T-helper 1 cell treated with Interleukin-12 subunit alpha and Interleukin-12 subunit beta and Interleukin-4 antibody, amounts not matched to agents 30 ng/mL and 1 ng/mL, for 36 hours (primary cell): ENCODE measurements at places on chromosomes 2 and 18. TPM values are rescaled to one million over a fixed set of nuclear protein-coding genes. Genes with fewer than 3 reads are reported as not detected.

TEX44 gene
- not detected in 2 replicates for total RNA-seq

POTEI gene
- not detected in 2 replicates for total RNA-seq

HOXD8 gene
- total RNA-seq, result not detected in 2 replicates

FBLN7 gene
- total RNA-seq, result 14.3 and 14.7 TPM in 2 replicates

AKAIN1 gene
- total RNA-seq, result not detected in 2 replicates

FOXI3 gene
- total RNA-seq, result not detected in 2 replicates

IL1R1 gene
- 0.22 and 0.39 TPM in 2 replicates for total RNA-seq

UGT1A3 gene
- not detected in 2 replicates for total RNA-seq

GPATCH11 gene
- total RNA-seq, result 8.9 and 12.0 TPM in 2 replicates

ABCG5 gene
- total RNA-seq, result not detected in 2 replicates

NOL4 gene
- not detected in 2 replicates for total RNA-seq

PROKR1 gene
- total RNA-seq, result 0.05 TPM in 1 of 2 replicates, not detected in the other

DUSP19 gene
- 0.73 and 0.93 TPM in 2 replicates for total RNA-seq

ANKRD30B gene
- total RNA-seq, result not detected in 2 replicates

RGPD3 gene
- total RNA-seq, result 0.32 and 0.37 TPM in 2 replicates

MGAT4A gene
- total RNA-seq, result 120 and 122 TPM in 2 replicates

DYNAP gene
- not detected in 2 replicates for total RNA-seq

OSGEPL1 gene
- 8.3 and 8.5 TPM in 2 replicates for total RNA-seq

TET3 gene
- 16.8 and 18.3 TPM in 2 replicates for total RNA-seq

FBXO48 gene
- total RNA-seq, result 2.4 and 2.5 TPM in 2 replicates

TMEM247 gene
- not detected in 2 replicates for total RNA-seq

TMEM87B gene
- total RNA-seq, result 15.7 and 20.7 TPM in 2 replicates

SLC4A5 gene
- 2.6 and 3.7 TPM in 2 replicates for total RNA-seq
